Left renal cortex interstitium (tissue), 4 donors: ENCODE measurements at places on chromosomes 7 and 10. TPM values are rescaled to one million over a fixed set of nuclear protein-coding genes. Genes with fewer than 3 reads are reported as not detected.

- no peak for DNase-seq
Measured at GRCh38 chr10:64115908-64116643, 594.9 kb downstream of the REEP3 start.

DNA sequence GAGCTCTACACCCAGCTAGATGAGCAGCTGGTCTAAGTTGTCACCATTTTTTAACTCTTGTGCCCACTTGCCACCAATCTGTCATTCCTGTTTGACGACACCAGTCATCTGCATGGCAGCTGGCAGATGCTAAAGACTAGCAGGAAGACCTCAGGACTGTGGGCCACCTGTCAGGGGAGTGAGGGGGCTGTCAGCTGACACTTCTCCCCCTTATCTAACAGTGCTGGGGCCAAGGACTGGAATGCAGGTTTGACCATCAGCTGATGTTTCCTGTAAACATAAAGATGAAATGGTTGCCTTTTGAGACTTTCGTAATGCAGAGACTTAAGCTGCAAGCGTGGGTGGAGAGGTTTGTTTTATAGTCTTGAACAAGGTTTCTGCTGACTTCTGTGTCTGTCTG is 93.5 kb downstream of the WNT2 start:
- DNase-seq: no peak

DNA sequence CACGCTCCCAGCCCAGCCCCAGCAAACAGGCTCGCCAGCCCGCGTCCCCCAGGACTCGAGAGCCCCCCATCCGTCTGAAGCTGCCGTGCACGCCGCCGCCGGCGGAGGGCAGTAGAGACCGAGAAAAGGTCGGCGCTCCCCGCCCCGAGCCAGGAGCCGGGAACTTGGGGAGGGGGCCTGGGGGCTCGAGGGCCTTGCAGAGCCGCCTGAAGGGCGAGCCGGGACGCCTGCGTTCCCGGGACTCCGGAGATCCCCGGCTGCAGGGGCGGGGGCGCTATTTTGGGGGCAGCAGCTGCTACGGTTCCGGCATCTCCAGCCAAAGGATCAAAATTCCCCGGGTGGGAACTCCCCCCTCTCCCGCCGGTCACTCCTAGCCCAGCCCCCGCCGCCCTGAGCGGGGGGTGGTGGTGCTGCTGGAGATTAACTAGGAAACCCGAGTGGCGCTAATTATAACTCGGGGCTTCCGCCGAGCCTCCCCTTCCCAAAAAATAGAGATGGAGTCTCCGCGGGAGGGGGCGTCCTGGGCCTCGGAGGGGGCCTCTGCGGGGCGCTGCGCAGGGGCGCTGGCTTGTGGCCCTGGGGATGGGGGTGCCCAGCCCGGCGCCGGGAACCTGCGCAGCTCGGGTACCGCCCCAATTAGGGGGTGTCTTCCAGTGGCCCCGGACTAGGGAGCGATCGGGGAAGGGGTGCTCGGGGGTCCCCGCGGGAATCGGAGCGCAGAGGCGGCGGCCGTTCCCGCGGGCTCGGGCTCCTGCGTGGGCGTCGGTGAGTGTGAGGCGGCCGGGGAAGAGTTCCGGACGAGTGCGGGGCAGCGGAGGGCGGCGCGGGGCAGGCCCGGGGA is 608 bp downstream of the ACHE start:
- peak; percentile 34 for DNase-seq

GRCh38 chr7:71237945-71238344 is 106.0 kb downstream of the GALNT17 start:
- no peak for DNase-seq

- DNase-seq: no peak
Measured at GRCh38 chr10:50431791-50432190, 180.5 kb upstream of the ASAH2 start.

- DNase-seq: no peak
Measured at GRCh38 chr10:106910666-106911065, 253.8 kb downstream of the SORCS1 start.

DNA sequence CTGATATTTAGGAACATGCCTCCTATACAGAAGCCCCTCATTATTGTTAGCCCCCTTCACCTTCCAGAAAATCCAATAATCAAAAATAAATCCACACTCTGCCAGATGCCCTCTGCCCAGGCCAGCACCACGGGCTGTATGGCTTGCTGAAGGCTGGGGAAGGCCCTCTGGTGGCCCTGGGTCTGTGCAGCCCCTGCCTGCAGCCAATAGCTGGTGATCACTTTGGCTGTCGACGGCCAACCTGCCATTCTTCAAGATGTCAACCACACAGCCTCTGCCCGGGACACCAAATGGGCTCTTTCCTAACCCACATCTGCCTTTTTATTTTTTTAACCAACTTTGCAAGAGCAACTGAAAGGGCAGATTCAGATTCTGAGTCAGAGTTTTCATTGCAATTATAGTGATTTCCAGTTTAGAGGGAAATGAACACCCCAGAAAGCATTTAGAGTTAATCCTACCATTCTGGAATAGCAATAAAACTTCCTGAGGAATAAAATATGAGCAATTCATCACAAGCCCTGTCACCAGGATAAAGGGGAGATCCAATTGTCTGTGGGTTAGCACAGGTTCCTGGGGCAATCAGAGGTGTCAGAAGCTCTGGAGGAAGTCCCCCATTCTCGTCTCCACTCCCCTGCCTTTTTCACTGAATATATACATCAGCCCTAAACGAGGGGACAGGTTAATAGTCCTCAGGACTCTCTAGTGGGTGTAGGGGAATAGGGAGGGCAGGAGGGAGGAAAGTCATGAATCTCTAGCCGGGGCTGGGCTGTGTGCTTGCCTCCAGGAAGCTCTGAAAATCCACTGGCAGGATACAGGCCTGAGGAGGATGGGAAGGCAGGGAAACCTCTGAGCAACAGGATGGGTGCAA is 211.3 kb downstream of the GRID1 start:
- DNase-seq: no peak

The SCIN gene
- 126 TPM for polyA plus RNA-seq

GRCh38 chr7:35570937-35571336 is 124.0 kb downstream of the HERPUD2 start:
- no peak for DNase-seq

The ASZ1 gene
- polyA plus RNA-seq: not detected
